Right ventricle myocardium inferior (tissue), 1 donor: ENCODE measurements at places on chromosomes 5 and 9. TPM values are rescaled to one million over a fixed set of nuclear protein-coding genes. Genes with fewer than 3 reads are reported as not detected.

DNA sequence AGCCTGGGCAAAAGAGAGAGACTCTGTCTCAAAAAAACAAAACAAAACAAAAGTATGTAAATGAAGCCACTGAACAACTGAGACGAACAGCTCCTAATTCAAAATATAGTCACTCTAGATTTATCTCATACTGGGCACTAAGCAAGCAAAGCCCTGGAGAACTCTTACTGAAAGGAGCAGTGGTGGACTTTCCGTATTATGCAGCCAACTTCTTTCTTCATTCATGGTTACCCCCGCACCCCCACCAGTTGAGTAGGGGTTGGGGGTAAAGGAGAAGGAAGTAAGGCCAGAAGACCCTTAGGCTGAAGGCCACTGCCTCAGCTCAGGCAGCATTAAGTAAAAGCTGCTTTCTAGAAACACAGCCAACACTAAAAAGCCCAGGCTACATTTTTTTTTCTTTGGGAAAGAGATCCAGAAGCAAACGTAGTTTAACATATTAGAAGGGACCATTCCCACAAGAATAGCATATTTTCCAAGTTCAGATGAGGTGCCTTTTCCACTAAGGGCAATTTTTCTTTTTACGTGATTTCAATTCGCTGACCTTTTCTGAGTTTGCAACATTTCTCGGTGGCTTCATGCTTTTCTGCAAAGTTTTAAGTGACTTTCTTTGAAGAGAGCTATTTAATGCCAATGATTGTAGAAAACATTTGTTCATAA is 55.3 kb downstream of the MAPKAP1 start:
- no peak for DNase-seq

DNA sequence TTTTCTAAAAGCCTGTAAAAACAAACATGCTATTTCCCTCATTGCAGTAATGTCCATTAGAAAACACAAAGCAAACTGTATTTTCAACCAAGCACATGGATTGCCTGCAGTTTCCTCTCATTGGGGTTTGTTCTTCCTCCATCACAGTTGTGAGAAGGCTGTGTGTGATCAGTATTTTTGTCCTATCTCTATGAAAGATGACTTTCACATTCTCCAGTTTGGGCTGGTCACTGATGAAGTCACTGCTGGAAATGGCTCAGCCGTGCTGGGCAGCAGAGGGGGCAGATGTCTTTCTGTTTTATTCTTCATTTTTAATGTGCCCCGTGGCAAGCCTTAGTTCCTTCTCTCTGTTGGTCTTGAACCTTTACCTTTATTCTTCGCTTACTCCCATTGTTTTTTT is 288.9 kb upstream of the MPDZ start:
- no peak for DNase-seq

DNA sequence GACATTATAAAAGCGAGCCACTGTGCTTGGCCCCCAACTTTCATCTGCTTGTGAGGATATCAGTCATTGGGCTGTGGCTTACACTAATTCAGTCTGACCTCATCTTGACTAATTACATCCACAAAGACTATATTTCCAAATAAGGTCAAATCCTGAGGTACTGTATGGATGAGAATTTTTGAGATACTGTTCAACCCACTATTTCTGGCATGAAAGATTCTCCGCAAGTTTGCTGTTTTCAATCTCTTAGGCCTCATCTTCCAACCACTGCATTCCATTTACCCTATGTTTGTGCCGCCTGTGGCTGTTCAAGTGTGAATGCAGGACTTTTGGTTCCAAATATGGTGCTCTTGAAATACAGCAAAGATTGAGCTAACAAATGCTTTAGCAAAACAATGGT is 400.9 kb upstream of the SGCD start:
- DNase-seq, result no peak

- DNase-seq, result no peak
These were observed 17.2 kb downstream of the UBE2D2 start for GRCh38 chr5:139578325-139578724.

DNA sequence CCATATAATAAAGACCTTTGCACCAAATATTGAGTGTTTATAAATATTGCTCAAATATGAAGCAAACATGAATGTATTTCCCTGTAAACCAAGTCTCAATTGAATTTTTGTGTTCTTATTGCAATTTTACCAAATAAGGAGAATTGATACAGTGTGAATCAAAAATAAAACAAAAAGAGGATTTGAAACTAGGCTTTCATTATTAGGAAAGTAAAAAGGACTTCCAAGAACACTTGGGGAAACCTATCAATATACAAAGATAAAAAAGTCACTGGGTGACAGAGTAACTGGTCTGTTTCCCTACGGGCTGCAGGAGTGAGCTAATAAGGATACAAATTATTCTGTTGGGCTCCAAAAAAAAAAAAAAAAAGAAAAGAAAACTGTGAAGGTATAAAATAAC is 44.8 kb upstream of the SNX2 start:
- DNase-seq, result no peak

DNA sequence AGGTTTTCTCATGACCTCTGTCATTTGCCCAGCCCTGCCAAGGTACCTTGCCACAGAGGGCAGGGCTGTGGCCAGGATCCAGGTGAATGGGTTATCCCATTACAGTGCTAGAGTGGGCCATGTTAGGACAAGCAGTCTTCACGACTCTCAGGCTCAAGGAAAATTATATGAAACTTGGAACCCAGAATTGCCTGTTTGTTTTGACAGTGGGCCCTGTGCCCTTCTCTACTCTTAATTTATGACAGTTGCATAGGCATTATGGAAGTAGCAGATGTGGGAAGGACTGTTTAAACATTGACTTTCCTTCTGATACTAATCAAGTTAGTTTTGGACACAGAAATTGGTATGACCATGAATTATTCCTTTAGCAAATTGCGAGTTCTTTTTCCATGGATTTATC is 41.7 kb downstream of the ITGA2 start:
- no peak for DNase-seq

DNA sequence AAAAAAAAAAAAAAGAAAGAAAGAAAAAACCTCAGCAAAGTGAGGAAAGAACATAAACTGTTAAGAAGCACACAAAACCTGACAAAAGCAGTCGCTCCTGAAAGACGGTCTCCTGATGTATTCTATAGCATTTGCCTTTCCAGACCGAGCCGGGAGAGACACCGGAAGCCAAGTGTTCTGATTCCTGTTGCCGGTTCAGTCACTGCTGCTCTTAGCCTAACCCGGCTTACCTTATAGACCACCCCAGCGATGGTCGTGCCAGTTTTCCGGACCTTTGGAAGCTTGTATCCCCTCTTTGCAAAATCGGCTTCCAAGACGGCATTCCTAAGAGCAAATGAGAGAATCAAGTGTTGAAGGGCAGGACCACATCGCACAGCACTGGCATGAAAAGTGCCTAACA is 630 bp downstream of the PSMB7 start:
- no peak for DNase-seq

GRCh38 chr9:84123648-84124406 is 143.2 kb downstream of the RMI1 start:
- no peak for DNase-seq

DNA sequence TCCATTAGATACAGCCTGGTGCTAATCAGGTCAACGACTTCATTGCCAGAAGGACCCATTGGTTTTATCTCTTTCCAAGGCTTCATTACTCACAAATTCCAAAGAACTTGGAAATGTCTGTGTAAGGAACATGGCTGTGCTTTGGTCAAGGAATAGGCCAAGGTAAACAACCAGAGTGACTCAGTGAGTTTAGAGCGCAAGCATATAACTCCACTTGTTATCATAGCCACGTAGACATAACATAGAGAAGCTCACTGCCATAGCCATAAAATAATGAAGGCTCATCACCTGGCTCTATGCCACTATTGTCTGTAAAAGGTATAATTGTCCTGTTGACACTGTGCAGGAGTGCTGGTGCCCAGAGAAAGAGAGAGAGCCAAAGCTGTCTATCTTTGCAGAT is 139.3 kb upstream of the PLCXD3 start:
- DNase-seq, result no peak

DNA sequence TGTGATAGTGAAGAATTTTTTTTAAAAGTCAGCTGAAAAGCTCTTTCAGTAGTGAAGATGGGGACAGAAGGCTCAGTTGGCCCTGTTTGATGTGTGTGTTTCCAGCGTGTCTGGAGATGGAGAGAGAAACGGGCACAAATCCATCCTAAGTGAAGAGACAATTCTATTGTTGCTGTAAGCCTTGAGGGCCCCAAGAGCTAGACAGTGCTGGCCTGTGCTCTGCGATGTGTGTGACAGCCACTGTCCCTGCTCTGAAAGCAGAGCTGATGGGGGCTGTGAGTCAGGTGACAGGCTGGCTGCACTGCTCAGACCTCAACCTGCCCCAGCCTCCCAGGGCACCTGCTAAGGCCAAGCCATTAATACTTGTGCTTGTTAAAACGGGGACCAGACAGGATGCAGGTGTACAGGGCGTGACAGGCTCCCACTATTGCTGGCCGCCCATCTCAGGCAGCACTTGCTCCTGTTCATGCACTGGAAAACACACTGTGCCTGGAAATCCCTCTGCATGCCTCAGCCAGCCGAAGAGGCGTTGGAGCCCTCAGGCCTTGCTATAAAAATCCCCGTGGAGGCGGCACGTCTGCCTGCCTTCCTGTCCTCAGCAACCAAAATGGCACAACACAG is 44.6 kb upstream of the SEMA4D start:
- no peak for DNase-seq

GRCh38 chr5:86968301-86968753 is 299.4 kb upstream of the RASA1 start:
- peak; percentile 70 for DNase-seq

DNA sequence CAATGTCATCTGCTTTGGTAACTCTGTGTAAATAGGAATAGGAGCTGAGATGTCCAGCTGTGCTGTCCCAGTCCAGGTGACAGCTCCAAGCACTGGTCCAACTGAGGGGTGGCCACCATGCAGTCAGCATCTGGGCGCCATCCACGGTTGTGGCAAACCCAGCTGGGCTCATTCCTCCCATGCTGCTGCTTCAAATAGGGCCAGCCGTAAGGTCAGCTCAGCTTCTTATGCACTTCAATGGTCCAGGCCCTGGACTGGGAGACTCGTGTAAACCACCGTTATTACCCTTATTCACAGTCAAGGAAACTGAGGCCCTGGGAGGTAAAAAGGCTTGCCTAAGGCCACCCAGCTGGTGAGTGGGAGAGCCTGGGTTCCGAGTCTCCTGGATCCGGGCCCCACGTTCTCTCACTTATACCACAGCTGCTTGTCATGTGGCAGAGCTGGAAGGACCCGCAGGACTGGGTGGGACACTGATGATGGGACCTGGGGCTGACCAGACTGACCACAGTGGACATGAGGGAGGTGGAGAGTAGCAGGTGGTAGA is 38.7 kb upstream of the ANGPTL2 start:
- no peak for DNase-seq

- DNase-seq, result no peak
These were observed 50.7 kb downstream of the TMEM167A start for GRCh38 chr5:83026516-83026915.

DNA sequence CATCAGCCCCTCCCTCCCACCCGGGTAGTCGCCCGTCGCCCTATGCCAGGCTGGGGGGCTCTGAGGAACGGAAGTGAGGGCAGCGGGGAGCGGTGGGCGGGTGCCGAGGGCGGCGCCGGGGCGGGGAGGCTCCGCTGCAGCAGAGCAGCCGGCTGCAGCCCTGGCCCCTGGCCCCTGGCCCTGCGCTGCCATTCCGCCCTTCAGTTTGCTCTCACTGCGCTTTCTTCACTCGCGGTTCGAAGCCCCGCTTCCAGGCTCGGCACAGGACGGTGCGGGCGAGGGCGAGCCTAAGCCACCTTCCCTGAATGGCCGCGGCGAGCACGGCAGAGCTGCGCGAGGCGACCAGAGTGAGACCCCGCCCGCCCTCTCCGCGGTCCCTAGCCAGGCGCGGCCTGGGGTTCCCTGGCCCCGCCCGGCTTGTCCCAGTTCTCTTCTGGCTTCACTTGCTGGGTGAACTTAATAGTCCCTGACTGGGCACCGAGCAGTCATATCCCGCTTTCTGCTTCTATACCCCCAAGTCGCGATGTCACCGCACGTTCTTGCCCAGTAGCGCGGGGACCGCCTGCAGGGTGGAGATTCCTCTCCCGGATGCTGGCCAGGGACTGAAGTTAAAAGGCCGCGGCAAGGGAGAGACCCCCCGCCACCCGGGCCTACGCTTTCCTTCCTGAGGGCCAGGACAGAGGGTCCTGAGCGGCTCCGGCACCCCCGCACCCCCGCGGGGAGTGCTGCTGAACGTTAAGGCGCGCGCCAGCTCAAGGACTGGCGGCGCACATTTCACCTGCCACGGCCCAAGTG is 623 bp upstream of the TRIM36 start:
- DNase-seq, result peak; percentile 70

DNA sequence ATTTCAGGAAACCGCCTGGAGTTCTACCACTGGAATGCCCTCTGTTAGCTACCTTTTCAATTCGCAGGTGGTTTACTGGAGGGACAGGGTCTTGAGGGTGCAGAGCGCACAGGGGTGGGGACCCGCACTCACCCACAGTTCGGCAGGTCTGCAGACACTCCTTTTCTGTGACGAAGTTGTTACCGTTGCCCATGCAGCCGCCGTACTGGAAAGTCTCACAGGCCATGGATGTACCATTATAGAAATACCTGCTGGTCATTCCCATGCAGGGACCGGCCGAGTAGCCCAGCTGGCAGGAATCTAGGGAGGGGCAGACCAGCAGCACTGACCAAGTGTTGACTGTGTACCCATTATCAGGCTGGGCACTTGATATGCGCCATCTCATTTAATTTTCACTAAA is 16.8 kb downstream of the AMBP start:
- no peak for DNase-seq

GRCh38 chr5:80198399-80198798 is 57.4 kb downstream of the SERINC5 start:
- DNase-seq, result peak; percentile 77

DNA sequence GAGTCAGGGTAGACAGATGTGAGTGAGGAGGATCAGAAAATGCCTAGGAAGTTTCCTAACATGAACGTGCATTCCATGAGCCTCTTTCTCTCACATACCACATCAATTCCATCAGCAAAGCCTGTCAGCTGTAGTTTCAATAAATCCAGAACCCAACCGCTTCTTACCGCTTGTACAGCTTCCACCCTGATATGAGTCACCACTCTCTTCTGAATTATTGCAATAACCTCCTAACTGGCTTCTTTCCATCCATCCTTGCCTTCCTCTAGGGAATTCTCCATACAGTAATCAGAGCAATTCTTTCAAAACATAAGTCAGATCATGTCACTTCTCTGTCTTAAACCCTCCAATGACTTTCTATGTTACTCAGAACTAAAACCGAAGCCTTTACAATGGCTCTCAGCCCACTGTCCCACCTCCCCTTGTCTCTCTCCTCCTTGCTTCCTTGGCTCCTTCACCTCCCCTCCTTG is 8.1 kb upstream of the RAD23B start:
- DNase-seq, result no peak

- DNase-seq, result no peak
These were observed 147.0 kb downstream of the GLIS3 start for GRCh38 chr9:4152876-4153275.

- DNase-seq, result no peak
These were observed 114.4 kb downstream of the VPS13A start for GRCh38 chr9:77291714-77292113.

The KLF4 gene
- total RNA-seq, result 36.9 TPM

The ZNF454 gene
- 1.8 TPM for total RNA-seq

The SPATA31A1 gene
- total RNA-seq, result not detected

The SMIM33 gene
- not detected for total RNA-seq

The C5orf58 gene
- not detected for total RNA-seq

The SLCO4C1 gene
- 0.08 TPM for total RNA-seq

The MARCOL gene
- total RNA-seq, result not detected

The DDX4 gene
- total RNA-seq, result not detected

The TMEM174 gene
- total RNA-seq, result not detected

The SPATA31A5 gene
- total RNA-seq, result not detected
